Activated T-cell treated with anti-CD3 and anti-CD28 coated beads, Interleukin-2, amount 50 U/mL, for 4 hours (primary cell): ENCODE measurements at places on chromosomes 3 and 15. TPM values are rescaled to one million over a fixed set of nuclear protein-coding genes. Genes with fewer than 3 reads are reported as not detected.

CP gene
- total RNA-seq: 0.37 TPM

CHSY1 gene
- total RNA-seq: 88.0 TPM

DNA sequence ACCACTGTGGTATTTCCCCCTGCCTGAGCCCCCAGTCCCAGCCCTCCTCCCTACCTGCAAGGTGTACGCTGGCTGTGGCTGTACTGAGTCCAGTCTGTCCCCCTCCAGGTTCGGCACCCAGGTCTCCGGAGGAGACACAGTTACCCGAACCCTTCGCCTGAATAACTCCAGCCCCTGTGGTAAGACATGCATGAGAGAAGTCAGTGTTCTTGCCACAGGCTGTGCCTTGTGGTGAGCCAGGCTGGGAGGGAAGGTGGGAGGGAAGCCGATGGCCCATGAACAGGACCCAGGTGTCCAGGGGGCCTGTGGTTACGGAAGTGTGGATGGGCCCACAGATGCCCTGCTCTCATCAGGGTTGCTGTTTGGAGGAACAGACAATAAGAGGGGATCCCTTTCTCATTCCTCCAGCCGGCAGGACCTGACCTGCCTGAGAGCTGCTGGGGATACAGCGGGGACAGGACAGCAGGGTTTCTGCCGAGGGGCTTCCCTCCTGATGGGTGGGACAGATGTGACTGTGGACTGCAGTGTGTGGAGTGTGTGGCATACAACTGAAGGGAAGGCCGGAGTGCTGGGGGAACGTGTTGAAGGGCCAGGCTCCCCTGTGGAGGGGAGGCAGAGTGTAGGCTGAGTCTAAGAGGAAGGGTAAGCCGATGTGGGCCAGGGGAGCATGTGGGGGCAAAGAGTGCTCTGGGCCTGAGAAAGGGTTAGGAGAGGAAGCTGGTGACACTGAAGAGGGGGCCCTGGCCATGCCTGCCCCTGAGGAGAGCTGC is 21.9 kb downstream of the ACAA1 start:
- DNase-seq: no peak

GLDN gene
- 0.18 TPM for total RNA-seq

FBXL2 gene
- total RNA-seq: not detected

ASB14 gene
- not detected for total RNA-seq

IFT80 gene
- 5.5 TPM for total RNA-seq

DNA sequence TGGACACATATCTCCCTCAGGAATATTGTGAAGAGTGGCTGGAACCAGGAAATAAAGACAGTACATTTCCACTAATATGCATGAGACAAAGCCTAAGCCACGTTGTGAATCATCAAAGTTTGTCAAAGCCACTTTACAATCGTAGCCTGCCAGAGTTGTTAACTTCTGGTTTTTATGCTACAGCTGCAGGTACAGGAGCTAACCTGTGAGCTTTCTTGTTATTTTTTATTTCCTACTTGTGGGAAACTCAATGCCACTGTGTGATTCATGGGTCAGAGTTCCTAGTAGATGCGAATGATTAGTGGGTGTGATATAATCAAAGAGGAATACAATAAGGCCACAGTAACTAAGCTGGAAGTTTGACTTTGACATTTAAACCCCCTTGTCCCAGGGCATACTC is 44.4 kb upstream of the TEX9 start:
- DNase-seq: no peak
